ENCODE measurements at places on chromosomes 12 and 14.

DNA sequence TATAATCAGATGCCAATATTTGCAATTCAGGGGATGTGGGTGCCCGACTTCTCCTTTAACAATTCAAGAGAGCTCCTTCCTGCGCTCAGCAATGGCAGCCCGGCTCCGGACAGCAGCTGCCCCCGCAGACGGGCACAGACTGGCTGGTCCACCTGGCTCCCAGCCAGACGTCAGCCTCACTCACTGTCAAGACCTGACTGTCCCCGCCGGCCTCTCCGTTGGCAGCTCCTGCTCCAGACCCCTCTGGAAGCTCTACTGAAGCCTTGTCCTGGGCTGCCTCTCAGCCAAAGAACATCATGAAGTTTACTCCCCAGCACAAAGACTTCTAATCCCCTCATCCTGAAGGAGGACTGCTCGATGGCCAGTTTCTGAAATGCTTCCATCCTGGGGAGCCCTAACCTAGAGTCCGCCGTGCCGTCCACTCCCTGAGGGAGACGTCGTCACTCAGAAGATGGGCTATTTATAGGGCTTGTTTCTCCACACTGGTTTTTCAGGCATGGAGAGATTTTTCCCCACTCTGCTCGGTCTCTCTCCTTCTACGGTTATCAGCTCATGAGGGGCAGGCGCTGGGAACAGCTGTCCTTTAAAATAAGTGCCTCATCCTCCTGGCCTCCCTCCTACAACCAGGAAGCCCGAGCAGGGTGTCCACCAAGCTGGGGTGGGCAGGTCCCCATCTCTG, 126.2 kb downstream of the RFLNA start:
- peak; percentile 62 for DNase-seq

DNA sequence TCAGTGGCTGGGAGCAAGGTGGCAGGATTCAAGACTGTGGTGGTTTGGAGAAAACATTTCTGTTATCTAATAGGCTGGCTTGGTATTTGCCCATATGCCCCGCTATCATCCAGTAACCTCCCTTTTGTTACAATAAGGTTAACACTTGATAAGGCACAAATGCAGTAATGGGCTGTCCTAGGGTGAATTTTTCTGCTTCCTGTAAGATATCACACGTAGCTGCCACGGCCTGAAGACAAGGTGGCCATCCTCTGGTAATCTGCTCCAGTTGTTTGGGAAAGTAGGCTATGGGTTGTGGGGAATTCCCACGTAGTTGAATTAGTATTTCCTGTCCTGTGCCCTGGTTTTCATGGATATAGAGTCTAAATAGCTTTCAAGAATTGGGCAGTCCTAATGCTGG, 23.1 kb downstream of the ANG start:
- no peak for DNase-seq

- no peak for DNase-seq
Measured at GRCh38 chr12:28222081-28222700, 31.9 kb downstream of the CCDC91 start.

DNA sequence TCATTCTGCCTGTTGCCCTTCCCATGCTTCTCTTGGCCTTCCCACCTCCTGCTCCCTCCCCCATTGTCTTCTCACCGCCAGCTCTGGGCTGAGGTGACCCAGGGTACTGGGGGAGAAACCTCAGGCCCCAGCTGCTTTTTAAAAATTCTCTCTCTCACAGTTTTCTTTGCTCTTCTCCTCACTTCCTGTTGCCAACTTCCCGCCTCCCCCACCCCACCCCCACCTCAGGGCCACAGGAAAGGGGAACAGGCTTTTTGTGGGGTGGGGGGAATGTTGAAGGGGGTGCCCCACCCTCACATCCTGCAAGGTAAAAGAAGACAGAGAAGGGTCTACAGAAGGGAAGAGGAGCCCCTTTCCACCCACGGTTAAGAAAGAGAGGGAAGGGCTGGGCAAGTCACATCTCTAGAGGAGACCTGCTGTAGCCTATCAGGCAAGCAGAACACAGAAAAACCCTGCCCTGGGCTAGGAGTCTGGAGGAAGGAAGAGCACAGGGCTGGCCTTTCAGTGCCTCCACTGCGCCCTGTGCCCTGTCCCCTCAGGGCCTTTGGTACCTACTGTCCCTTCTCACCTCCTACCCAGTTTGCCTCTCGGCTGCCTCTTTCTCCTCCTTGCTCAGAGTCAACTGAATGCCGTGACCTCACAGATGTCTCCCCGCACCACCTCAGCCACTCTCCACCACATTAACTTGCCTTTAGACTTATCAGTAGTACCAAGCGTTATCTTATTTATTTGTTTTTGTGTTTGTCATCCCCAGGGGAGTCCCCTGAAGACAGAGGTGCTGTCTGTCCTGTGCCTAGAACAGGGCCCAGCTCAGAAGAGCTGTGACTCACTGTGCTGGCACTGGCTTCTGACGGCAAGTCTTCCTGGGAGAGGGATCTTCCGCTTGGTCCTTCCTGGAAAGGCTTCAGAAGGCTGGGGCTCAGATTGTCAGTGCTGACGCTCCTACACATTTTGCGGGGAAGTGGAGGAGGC, 1.7 kb downstream of the ARHGAP9 start:
- peak; percentile 55 for DNase-seq

GRCh38 chr12:123686636-123687190, 15.8 kb downstream of the TCTN2 start:
- no peak for DNase-seq
